ENCODE measurements at places on chromosomes 2 and 18. TPM values are rescaled to one million over a fixed set of nuclear protein-coding genes. Genes with fewer than 3 reads are reported as not detected.

The SCN1A gene
- polyA plus RNA-seq, result not detected

The BZW1 gene
- 257 TPM for polyA plus RNA-seq

DNA sequence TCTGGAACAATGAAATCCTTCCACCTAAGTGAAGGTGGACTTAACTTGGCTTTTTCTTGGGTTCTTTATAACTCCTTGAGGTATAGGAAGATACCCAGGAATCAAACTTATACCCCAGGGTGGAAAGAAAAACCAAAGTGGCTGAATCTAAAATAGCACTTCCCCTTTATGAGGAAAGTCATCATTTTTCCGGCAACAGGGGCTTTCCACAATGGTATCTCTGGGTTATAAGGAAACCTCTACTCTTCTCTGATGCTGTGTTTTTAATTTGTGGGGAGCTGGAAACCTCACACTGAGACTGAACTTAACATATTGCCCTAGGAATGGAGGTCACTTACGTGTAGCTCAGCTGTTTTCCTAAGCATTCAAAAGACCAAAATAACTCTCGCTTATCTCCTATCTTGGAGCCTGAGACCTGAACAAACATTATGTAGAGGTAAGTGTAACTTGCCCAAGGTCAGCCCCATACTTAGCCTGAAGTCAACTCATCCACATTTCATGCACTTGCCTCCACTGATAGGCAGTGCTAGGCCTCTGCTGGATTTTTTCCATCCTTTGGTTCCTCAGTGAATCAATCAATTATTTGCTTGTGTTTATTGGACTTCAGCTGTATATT lies 117.9 kb downstream of the SETBP1 start:
- no peaks in the 10 kb centered on the region for H3K36me3 ChIP-seq
- no peak overlapping the region for H3K27ac ChIP-seq
- H3K27me3 ChIP-seq, result no peaks in the 10 kb centered on the region

The GRHL1 gene
- polyA plus RNA-seq, result 0.33 TPM

GRCh38 chr2:240983996-240984498 lies 14.4 kb upstream of the SNED1 start:
- no peaks in the 10 kb centered on the region for H3K36me3 ChIP-seq
- no peaks in the 10 kb centered on the region for H3K27me3 ChIP-seq
- DNase-seq, result no peak
- no peak overlapping the region for H3K4me3 ChIP-seq
- H3K27ac ChIP-seq, result no peak overlapping the region

The RNF144A gene
- 13.3 TPM for polyA plus RNA-seq

DNA sequence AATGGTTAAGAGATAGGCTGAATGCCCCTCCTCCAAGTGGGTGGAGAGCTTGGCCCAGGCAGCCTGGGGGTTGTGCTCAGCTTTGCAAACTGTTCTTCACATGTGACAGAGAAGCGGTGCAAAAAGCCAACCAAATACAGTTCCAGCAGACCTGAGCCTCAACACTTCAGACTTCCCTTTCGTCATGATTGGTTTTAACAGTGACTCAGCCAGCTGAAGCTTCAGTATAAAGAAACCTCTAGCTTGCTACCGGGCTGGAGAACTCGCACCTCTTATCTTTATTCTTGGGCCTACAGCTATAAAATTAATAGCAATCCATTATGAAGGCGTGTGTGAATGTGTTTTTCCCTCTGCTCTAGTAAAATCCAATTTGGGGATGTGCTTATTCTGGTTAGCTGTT lies 20.0 kb downstream of the SETBP1 start:
- H3K27me3 ChIP-seq, result no peaks in the 10 kb centered on the region
- no peak overlapping the region for H3K27ac ChIP-seq
- DNase-seq, result no peak
- H3K4me3 ChIP-seq, result no peak overlapping the region

The DCDC2C gene
- not detected for polyA plus RNA-seq

DNA sequence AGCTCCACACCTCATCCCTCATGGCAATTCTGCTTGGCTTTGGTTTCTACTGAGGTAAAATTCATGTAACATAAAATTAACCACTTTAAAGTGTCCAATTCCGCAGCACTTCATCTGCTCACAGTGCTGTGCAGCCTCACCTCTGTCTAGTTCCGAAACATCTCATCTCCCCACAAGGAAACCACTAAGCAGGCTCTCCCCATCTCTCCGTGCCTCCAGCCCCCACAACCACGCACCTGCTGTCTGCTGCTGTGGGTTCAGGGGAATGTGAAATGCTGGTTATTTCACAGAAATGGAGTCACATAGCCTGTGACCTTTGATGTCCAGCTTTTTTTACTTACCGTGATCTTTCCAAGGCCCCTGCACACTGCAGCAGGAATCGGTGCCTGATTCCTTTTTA lies 7.7 kb upstream of the GPC1 start:
- no peaks in the 10 kb centered on the region for H3K36me3 ChIP-seq
- H3K27ac ChIP-seq, result no peak overlapping the region
- H3K27me3 ChIP-seq, result no peaks in the 10 kb centered on the region
- no peak overlapping the region for H3K4me3 ChIP-seq
- no peaks in the 10 kb centered on the region for H3K4me1 ChIP-seq

- no peaks in the 10 kb centered on the region for H3K27me3 ChIP-seq
- no peaks in the 10 kb centered on the region for H3K36me3 ChIP-seq
- H3K4me3 ChIP-seq, result peak overlapping the region; percentile 27
- DNase-seq, result peak; percentile 87
These were observed 7.7 kb upstream of the SP140L start for GRCh38 chr2:230319211-230319862.

The RTP5 gene
- polyA plus RNA-seq, result not detected

DNA sequence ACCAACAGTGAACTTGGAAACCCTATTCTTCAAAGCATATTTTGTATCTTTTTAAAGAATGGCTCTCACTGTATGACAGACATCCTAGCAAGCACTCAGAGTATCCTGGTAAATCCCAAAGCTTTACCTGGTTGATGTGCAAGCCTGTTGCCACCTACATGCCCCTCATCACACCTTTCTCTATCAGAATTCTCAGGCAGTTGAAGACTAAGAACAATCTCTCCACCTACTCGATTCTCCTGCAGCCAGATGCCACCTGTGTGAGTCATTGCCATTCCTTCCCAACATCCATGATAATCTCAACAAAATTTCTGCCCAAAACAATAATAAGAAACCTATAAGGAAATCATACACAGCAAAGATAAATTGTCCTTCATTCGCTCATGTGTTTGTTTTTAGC lies 659.8 kb downstream of the BCL11A start:
- peaks cover 2% of the 10 kb centered on the region for H3K4me1 ChIP-seq
- H3K4me3 ChIP-seq, result no peak overlapping the region
- H3K27me3 ChIP-seq, result no peaks in the 10 kb centered on the region
- DNase-seq, result no peak

The RNF152 gene
- polyA plus RNA-seq, result not detected

The SERPINB7 gene
- not detected for polyA plus RNA-seq

The CD207 gene
- not detected for polyA plus RNA-seq

The TBR1 gene
- not detected for polyA plus RNA-seq

- H3K27me3 ChIP-seq, result no peaks in the 10 kb centered on the region
- no peaks in the 10 kb centered on the region for H3K4me1 ChIP-seq
- H3K36me3 ChIP-seq, result no peaks in the 10 kb centered on the region
- no peak for DNase-seq
- H3K27ac ChIP-seq, result no peak overlapping the region
- no peak overlapping the region for H3K4me3 ChIP-seq
These were observed 40.8 kb upstream of the SPAG16 start for GRCh38 chr2:213243189-213244044.

DNA sequence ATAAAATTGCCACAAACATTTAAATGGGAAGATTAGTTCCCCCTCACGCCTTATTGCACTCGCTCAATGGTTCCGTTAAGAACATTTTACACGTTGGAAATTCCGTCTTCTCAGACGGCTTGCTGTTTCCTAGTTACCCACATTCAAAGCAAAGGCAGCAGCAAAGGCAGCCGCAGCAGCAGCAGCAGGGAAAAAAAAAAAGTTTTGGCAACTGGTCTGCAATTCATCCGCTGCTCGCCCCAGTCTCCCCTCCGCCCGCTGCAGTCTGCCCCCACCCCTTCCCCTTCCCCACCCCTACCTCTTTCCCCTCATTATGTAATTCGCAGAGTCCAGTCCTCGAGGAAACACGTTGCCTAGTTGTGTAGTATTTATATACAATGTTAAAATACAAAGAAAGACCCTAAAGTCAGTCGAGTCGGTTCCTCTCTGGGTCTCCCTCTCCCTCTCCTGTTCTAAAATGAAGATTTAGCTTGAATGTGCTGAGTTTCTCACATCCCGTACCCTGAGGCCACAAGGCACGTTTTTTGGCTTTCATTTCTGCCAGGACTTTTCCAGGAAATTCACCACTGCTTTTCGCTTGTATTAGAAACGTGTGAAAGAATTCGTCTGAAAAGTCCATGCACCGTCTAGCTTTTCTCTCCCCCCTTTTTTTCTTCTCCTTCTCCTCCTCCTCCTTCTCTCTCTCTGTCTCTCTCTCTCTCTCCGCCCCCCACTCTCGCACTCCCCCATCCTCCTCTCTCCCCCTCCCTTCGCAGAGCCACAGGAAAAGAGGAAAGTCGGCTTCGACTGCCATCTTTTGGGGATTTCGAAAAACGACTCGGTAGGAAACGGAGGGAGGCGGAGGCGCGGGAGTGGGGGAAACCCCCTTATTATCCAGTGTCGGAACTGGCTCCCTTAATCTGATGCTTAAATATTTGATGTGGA lies 140.0 kb downstream of the MEIS1 start:
- no peaks in the 10 kb centered on the region for H3K36me3 ChIP-seq
- no peak overlapping the region for H3K27ac ChIP-seq
- no peaks in the 10 kb centered on the region for H3K4me1 ChIP-seq
- H3K4me3 ChIP-seq, result no peak overlapping the region
- peaks cover 22% of the 10 kb centered on the region for H3K27me3 ChIP-seq
- no peak for DNase-seq

DNA sequence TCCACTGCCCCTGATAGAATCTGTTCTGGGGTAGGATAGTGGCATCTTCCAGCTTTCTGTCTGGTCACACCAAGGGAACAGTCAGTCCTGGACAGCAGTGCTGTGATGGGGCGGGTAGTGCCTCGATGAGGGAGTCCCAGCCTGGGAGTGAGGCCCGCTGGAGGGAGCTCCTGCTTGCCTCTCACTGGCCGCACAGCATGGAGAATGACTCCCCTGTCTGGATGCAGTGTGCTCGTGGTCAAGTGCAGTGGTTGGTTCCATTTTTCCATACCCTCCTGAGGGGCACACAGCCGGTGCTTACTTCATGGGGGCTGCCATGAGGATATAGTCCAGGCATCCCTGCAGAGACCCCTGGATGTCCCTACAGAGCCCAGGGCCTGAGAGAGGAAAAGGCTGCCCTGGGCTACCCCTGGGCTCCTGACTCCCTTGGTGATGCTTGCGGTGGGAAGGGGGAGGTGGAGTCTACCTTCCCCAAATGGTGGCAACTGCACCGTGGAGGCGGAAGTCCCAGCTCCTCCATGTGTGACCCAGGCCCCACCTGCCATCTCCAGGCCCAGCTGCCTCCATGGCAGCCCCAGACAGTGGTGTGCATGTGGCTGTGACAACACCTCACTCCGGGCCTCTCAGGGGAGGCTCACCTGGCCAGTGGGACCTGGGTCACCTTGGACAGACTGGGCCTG lies 212.5 kb downstream of the GLI2 start:
- no peak for DNase-seq
- no peak overlapping the region for H3K4me3 ChIP-seq
- no peak overlapping the region for H3K27ac ChIP-seq
- H3K27me3 ChIP-seq, result no peaks in the 10 kb centered on the region
- no peaks in the 10 kb centered on the region for H3K36me3 ChIP-seq

- no peaks in the 10 kb centered on the region for H3K4me1 ChIP-seq
- no peaks in the 10 kb centered on the region for H3K27me3 ChIP-seq
- H3K4me3 ChIP-seq, result no peak overlapping the region
- no peak for DNase-seq
These were observed 65.2 kb upstream of the FIGN start for GRCh38 chr2:163800951-163801381.

The POTEC gene
- polyA plus RNA-seq, result not detected

DNA sequence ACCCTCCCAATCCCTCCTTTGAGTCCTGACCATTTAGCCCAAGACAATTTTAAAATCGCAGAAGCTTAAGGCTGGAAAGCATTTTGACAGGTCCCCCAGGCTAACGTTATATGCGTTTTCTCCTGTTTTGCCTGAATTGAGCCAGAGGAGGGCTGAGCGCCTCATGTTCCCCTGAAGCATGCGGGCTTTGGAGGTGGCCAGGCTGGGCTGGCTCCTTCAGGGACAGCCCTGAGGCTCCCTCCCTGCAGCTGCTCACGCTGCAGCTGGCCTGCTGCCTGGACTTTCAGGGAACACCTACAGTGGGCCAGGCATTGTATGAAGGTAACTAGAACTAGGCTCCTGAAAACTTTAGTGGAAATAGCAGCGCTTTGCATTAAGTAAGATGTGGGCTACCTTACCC lies 179.2 kb downstream of the ACKR3 start:
- no peaks in the 10 kb centered on the region for H3K4me1 ChIP-seq
- H3K27ac ChIP-seq, result no peak overlapping the region
- H3K36me3 ChIP-seq, result no peaks in the 10 kb centered on the region
- H3K27me3 ChIP-seq, result no peaks in the 10 kb centered on the region

The FEV gene
- polyA plus RNA-seq, result not detected

DNA sequence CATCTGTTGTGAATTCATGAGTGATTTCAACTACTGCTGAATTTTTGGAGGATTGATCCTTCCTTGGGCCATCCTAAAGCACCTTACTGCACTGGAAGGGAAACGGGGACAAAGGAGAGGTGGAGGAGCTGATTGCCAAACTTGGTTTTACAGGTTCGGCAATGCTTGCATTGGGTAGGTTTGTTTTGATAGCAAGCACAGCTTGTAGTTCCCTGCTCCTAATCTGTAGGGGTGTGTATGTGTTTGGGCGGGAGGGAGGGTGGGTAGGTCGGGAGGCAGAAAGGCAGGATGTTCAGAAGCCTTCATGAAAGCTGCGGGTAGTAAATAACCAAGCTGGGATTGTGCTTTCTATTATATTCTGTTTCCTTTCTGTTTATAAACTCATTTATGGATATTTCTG lies 24.6 kb downstream of the PHLPP1 start:
- DNase-seq, result no peak
- no peak overlapping the region for H3K27ac ChIP-seq
- no peaks in the 10 kb centered on the region for H3K4me1 ChIP-seq
- no peak overlapping the region for H3K4me3 ChIP-seq

GRCh38 chr2:46998551-46998950 lies 82.9 kb upstream of the MCFD2 start:
- no peak overlapping the region for H3K27ac ChIP-seq
- H3K4me1 ChIP-seq, result no peaks in the 10 kb centered on the region
- H3K4me3 ChIP-seq, result no peak overlapping the region
- H3K36me3 ChIP-seq, result peaks cover 38% of the 10 kb centered on the region

GRCh38 chr2:68083346-68083745 lies 20.5 kb upstream of the C1D start:
- no peak for DNase-seq
- no peaks in the 10 kb centered on the region for H3K27me3 ChIP-seq
- peaks cover 1% of the 10 kb centered on the region for H3K4me1 ChIP-seq
- H3K4me3 ChIP-seq, result no peak overlapping the region
- no peaks in the 10 kb centered on the region for H3K36me3 ChIP-seq
